ENCODE measurements at places on chromosomes 2 and 18.
A peak's percentile ranks its signal among the peaks of the same experiment; 100 is the strongest.

DNA sequence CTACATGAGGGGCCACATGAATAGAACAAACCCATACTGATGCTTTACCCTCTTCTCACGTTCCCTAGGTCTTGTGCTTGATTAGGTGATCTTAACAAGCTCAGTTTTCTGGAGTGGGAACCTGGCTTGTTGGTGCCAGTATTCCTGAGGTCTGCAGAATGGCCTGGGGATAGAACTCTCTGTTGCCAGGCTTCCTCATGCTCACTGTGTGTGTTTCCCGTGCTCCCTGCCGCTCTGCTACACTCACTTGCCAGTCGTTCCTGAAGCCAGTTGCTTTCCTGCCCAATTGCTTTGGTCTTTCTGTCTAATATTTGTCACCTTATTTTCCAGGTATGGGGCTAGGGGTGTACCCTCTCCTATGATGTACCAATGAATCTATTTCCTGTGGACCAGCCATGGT lies 2111.5 kb upstream of the PIK3C3 start:
- DNase-seq = no peak

DNA sequence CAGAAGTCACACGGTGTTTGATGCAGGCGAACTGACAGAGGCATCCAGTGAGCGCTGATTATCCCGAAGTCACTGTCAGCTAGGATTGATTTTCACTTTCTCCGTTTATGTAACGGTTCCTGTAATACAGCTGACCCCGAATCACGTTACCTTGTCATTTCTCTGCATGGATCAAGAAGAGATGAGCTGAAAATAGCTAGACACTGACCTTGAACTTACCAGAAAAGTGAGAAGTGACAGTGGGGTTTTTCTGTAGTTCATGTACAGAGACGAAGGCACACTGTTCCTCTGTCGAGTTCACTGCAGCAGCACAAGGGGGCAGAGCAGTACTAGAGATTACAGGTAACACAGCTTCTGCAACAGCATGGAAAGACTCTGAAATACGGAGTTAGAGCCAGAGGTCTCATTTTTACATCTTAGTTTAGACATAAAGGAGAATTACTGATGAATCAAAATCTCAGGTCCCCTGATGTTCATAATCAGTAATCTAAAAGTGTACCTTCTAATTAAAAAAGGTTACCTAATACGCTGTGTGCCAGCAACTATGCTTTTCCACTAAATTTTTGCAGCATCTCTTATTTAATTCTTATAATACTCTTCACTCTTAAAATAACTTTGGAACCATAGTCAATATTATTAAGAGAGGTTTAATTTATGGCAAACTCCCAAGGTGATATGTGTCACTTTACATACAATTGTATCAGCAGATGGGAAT lies 33.1 kb downstream of the ARHGAP15 start:
- peak; percentile 10 for DNase-seq

GRCh38 chr2:8327371-8328100 lies 354.3 kb upstream of the ID2 start:
- no peak for DNase-seq

- DNase-seq = no peak
Measured at GRCh38 chr2:23399674-23400261, 14.8 kb downstream of the KLHL29 start.

GRCh38 chr2:72919414-72920317 lies 2.3 kb downstream of the EMX1 start:
- no peak for DNase-seq

DNA sequence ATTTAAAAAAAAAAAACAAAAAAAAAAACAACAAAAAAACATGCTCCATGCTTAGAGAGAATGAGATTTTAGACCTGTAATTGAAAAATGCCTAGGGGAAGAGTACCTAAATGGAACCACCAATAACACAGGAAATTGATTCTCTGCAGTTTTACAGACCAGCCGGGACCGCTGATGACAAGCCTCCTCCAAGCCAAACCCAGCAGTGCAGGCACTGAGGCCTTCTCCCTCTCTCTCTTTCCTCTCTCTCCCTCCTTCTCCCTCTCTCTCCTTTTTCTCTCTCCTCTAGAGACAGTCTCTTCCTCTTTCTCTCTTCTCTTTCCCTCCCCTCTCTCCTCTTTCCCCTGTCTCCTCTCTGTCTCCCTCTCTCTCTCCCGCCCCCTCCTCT lies 228.8 kb upstream of the COPS8 start:
- no peak for DNase-seq

DNA sequence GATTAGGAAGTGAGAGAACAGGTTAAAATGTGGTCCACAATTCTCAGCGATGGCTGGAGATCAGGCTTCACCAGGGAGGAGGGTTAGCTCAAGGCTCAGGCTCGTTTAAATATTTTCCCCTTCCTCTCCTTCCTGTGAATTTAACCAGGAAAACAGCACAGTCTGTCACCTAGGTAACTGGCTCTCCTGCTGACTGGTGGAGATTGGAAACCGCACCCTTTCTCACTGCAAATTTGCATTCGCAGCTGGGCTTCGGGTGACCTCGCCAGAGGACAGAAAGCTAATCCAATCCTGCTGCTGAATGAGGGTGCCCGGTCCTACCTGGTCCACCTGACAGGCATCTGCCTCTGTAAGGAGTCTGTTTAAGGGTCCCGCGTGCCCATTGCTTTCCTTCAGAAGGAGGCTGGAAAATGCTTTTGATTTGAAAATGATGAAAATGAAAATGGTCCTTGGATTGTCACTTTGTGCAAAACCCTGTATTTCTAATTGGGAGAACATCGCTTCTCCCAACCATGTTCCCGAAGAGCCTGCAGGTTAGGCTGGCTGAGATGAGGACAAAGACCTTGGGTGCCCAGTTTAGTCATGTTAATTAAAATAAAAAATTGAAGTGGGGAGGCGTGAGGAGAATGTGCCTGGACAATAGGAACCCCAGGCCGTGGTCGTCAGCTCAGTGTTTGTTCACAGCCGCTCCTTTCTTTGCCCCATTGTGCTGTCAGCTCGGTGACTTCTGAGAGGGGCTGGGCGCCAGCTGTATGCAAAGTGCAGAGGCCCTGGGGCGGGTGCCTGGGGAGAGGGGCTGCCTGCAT lies 43.4 kb upstream of the MTCL1 start:
- DNase-seq = no peak

DNA sequence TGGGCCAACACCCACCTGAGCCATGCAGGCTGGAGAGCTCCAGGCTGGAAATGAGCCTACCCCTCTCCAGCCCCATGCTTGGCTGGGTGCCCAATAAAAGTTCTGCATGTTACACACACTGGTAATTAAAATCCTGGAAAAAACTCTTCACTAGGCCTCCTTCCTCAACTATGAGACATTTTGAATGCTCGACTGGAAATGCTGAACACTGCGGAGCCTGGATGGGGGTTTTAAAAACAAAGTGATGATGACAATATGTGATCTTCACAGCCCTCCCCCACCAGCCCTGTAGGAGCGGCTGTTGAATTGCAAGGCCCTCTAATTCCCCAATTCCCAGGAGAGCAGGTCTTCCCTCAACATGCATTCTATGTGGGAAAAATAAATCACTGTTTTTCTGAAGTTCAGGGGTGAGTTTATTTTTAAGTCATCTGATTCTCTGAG lies 179.2 kb downstream of the TTC32 start:
- DNase-seq = no peak

- DNase-seq = no peak
Measured at GRCh38 chr2:187447336-187447735, 716 bp downstream of the CALCRL start.

GRCh38 chr2:15750433-15750814 lies 158.8 kb downstream of the DDX1 start:
- no peak for DNase-seq

- DNase-seq = peak; percentile 9
Measured at GRCh38 chr2:8549273-8549922, 132.5 kb upstream of the ID2 start.

DNA sequence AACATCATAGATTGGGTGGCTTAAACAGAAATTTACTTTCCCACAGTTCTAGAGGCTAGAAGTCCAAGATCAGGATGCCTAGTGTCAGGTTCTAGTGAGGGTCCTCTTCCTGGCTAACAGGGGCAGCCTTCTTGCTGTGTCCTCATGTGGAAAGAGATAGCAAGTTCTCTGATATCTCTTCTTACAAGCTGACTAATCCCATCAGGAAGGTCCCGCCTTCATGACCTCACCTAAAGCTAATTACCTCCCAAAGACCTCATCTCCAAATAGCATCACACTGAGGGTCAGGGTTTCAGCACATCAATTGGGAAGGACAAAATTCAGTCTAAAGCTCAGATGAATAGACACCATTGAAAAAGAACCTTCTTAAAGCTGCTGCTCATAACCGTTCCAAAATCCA lies 22.9 kb downstream of the ACVR1 start:
- no peak for DNase-seq

DNA sequence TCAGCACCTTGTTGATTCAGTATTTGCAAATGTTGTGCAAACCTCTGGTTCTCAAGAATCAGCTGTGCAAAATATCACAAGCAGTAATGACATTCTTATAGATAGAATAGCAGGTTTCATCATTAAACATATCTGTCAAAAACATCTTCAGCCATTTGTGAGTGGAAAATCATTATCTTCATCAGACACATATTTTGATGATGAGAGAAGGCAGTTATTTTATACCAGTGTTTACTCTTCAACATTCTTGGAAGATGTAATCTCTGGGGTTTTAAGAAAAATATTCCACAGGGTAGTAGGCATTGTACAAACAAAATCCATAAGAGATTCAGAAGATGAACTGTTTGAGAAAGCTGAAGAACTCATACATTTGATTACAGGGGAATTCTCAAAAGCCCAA lies 64.3 kb downstream of the FSIP2 start:
- DNase-seq = no peak
